ENCODE measurements at places on chromosomes 6 and 20.

DNA sequence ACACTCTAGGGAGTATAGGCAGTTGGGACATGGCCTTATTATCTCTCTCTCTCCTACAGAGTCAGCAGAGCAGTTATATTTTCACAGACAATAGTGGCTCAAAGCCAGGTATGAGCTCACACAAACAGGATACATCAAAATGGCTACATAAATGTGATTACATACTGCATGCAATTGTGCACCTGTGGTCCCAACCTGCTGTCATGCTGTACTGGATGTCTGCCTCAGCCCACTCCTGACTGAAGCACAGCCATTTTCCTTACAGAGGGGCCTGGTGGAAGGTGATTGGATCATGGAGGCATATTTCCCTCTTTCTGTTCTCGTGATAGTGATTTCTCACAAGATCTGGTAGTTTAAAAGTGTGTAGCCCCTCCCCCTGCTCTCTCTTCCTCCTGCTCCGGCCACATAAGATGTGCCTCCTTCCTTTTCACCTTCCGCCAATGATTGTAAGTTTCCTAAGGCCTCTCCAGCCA, 37.0 kb upstream of the SAMHD1 start:
- peak; percentile 32 for DNase-seq

- no peak for DNase-seq
Observed at GRCh38 chr6:113009682-113010081, 662.6 kb downstream of the RFPL4B start.

DNA sequence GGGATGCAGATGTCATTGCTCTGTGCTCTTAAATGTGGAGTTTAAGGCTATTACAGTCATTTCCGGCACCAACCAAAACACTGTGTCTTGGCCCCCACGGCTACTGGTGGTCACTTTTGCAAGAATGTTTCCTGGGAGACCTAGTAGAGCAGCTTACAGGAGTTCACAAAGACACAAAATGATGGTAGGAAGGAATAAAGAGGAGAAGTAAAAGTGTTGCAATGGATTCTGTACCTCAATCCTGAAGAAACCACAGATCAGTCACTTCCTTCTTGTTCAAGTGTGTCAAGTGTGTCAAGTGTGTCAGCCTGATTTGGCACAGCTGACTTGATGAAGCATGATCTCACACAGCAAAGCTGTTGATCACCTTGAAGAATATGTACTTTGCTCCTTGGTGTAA, 344.0 kb downstream of the PLCB1 start:
- DNase-seq = no peak

- no peak for DNase-seq
Observed at GRCh38 chr6:166266336-166266735, 41.9 kb downstream of the PRR18 start.

- no peak for DNase-seq
Observed at GRCh38 chr6:31407699-31408098, 4.3 kb downstream of the MICA start.

- DNase-seq = no peak
Observed at GRCh38 chr6:144162977-144163376, 12.7 kb downstream of the STX11 start.

GRCh38 chr6:138088326-138088762, 18.9 kb downstream of the PERP start:
- DNase-seq = no peak

DNA sequence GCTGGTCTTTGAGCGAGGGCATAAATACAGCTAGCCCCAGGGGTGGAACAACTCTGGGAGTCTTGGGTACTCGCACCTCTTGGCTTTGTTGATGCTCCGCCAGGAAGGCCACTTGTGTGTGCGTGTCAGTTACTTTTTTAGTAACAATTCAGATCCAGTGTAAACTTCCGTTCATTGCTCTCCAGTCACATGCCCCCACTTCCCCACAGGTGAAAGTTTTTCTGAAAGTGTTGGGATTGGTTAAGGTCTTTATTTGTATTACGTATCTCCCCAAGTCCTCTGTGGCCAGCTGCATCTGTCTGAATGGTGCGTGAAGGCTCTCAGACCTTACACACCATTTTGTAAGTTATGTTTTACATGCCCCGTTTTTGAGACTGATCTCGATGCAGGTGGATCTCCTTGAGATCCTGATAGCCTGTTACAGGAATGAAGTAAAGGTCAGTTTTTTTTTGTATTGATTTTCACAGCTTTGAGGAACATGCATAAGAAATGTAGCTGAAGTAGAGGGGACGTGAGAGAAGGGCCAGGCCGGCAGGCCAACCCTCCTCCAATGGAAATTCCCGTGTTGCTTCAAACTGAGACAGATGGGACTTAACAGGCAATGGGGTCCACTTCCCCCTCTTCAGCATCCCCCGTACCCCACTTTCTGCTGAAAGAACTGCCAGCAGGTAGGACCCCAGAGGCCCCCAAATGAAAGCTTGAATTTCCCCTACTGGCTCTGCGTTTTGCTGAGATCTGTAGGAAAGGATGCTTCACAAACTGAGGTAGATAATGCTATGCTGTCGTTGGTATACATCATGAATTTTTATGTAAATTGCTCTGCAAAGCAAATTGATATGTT, 19.2 kb downstream of the IRF4 start:
- no peak for DNase-seq

- DNase-seq = no peak
Observed at GRCh38 chr6:98041921-98042320, 758.9 kb upstream of the MMS22L start.

- DNase-seq = no peak
Observed at GRCh38 chr20:43778375-43778774, 51.6 kb upstream of the GTSF1L start.

- no peak for DNase-seq
Observed at GRCh38 chr6:71300561-71301168, 12.1 kb downstream of the OGFRL1 start.

Data from CD4-positive, alpha-beta T cell treated with Interleukin-6 at 100 ng/mL for 8 hours (primary cell).